ENCODE measurements at places on chromosomes 6 and 20.

- DNase-seq, result no peak
These were observed 103.4 kb upstream of the AHI1 start for GRCh38 chr6:135600931-135601330.

DNA sequence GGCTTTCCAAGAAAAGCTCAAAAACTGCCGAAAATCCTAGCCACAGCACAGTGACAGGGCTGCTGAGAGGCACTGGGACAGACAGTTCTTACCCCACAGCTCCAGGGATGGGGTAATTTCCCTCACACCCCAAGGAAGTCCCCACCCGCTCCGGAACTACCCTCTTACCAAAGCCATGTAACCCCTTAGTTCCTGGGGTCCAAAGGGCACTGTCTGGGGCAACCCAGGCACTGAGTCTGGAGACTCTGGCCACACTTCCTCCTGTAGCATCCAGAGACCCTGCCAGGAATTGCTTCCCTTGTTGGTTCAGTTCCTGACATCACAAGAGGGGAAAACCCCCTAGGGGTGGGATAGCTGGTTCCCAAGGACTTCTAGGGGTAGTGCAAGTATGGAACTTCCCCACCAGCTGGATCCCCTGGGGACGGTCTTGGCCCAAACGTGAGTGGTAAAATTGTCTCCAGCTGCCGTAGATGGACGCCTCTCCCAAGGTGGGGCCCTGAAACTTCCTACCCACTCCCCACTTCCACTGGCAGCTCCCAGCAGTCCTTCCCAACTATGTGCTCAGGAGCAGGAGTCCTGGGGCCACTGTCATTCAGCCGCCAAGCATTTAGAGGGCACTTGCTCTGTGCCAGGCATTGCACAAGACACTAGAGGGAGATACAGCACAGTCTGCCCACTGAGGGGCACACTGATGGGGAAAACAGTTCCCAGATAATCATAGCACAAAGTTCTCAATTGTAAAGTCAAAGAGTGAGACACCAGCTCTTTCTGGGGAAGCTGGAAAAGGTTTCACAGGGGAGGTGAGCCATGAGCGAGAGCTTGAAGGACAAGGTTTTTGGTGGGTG, 17.2 kb upstream of the HCK start:
- DNase-seq, result peak; percentile 65

GRCh38 chr6:40256831-40257230, 322.6 kb upstream of the MOCS1 start:
- DNase-seq, result no peak

GRCh38 chr6:144036064-144036834, 28.2 kb upstream of the PLAGL1 start:
- DNase-seq, result peak; percentile 68

DNA sequence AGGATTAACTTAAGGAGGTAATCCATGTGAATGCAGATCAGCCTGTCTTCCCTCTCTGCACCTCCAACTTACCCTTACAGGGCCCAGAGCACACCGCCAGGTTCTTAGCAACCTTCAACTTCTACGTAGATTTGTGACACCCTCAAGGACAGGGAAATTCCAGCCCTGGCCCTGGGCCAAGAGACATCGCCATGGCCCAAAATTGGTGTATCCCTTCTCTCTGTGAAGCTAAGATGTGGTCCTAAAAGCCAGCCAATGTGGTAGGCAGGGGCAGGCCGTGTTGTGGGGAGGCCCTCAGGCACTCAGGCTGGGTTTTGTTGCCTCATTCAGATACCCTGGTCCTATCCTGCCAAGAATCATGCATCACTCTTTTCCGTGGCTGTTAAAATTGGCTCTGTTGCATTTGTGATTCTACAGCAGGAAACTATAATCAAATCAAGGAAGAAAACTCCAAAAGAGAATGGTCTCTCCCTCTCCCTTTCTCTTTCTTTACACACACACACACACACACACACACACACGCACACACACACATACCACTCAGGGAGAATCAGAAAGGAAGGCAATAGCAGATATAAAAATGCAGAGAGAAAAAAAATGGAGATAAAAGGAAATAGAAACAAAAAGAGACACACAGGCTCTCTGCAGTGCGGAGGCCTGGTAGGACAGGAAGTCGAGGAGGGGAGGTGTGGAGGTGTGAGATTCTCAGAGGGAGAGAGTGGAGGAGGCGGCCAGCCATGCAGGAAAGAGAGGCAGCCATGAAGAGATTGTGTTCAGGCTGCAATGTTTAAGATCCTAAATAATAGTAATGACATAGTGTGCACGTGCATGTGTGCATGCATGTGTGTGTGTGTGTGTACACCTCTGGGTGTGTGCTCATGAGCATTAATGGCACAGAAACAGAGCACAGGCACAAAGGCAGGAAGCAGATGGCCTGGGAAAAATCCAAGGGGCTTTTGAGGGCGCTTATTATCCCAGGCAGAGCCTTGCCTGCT, 201.8 kb upstream of the LRFN2 start:
- no peak for DNase-seq

DNA sequence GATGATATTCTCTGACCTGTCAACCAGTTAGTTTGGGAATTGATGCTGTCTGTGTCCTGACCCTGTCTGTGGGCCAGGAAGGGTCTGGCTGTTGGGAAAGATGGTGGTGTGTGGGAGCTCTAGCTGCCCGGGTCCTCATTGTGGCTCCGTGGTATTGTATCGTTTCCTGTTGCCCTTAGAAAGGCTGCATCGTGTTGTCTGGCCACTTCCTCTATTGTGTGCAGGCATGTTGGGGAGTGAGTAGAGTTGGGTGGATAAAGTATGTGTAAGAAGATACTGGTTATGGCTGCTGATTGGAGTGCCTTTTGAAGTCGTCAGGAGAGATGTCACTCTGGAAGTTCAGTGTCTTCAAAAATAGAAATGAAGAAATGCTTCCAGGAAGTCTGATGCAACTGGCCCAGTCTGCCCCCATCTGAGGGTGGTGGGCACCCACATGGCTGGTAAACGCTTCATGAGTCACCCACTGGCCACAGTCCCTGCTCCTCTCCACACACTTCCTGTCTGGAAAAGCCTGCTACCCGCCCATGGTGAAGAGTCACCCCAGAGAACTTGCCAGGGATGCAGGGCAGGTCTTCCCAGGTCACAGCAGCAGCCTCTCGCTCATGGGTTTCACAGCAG, 27.9 kb downstream of the PPARD start:
- DNase-seq, result peak; percentile 99

DNA sequence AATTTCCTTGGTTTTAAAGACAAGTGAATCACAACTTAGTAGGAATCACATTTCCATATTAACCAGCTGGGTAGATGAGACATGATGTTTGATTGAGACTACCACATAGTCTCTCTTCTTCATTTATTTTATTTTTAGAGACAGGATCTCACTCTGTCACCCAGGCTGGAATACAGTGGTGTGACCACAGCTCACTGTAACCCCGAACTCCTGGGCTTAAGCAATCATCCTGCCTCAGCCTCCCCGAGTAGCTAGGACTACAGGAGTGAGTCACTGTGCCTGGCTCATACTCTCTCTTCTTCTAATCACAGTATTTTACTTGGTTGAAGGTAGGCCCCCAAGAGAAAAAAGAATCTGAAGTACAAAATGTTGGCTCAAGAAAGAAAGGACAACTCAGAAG, 80.2 kb upstream of the ASF1A start:
- peak; percentile 17 for DNase-seq

GRCh38 chr6:146149770-146150169, 120.9 kb downstream of the GRM1 start:
- DNase-seq, result no peak

DNA sequence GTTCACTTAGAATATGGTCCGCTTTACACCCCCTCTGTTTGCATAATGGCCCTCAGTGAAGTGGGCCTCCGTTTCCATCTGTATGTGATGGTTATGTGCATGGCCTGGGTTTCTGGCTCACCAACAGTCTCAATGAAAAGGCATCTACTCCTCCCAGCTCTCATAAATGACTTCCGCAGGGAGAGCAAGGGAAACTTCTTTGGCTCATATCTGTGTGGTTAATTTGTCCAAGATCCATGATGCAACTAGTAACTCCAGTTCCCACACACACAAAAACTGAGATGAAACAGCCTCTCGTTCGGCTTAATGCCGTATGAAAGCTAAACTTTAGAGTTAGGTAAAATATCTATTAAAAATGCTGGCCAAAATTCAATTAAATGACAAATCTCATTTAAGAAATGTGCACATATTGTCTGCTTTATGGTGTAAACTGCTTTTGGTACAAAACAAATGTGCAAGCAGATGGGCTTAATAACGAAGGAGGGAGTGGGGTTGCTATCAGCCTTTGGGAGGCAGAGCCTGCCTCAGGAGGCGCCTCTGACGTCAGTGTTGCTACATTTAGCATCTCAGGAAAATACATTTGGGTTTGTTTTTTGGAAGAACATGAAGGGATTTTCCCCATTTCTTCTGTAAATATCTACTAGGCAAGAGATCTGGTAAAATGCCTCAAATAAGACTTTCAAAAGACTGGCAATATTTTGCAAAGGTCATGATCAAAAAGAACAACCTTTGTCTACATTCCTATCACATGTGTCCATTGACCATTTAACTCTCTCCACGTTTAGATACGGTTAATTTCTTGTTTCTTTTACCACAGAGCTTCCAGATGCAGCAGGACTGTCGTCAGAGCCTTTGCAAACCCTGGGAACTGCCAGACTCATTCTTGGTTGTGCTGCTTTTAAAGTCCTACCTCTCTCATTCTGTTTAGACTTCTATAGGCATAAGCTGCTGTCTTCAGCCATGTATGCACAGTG, 96.8 kb downstream of the ARMC2 start:
- no peak for DNase-seq

- DNase-seq, result no peak
These were observed 212.3 kb upstream of the TBX18 start for GRCh38 chr6:84976526-84977362.

DNA sequence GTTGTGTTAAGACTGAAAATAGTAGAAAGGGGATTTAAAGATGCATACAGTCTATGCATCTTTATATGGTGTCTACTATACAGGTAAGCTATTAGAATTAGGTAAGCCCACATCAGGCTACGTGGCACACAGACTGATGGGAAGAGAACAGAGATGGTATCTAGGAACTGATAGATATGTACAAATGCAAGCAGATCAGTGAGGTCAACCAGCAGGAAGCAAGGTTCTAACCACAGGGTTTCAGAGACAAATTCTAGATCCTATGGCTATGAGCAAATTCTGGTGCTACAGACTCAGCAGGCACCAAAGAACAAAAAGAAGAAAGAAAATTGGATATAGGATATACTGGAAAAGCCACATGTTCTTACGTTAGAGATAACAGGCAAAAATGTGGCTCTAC, 110.6 kb downstream of the TRDN start:
- no peak for DNase-seq

- peak; percentile 38 for DNase-seq
These were observed 302.2 kb upstream of the EPHA7 start for GRCh38 chr6:93721386-93722048.

GRCh38 chr20:21235484-21236445, 67.4 kb upstream of the XRN2 start:
- peak; percentile 76 for DNase-seq

- no peak for DNase-seq
These were observed 79.0 kb upstream of the ZNF217 start for GRCh38 chr20:53672484-53673129.

DNA sequence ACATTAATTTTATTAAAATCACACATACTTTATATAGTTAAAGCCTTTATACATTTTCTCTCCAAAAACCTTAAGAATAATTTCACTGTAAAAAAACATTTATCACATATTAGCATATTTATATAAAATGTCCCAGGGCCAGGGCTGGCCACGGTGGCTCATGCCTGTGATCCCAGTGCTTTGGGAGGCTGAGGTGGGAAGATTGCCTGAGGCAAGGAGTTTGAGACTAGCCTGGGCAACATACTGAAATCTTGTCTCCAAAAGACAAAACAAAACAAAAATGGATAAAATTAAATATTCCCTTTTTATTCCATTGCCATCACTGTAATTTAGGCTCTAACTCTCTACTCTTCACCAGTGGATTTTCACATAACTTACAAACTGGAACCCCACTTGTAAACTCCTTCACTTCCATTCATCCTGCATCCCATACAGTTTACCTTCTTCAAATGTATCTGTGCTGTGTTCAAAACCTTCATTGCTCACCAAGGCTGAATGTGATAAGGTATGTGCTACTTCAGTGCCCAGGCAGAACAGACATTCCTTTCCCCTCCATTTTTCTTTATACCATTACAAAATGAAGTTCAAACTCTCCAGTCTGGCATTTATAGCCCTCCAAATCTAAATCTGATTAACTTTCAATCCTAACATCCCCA, 42.9 kb upstream of the PIM1 start:
- no peak for DNase-seq

GRCh38 chr6:42431356-42431755, 20.4 kb downstream of the TRERF1 start:
- no peak for DNase-seq

All from Kasumi-1 (cell line).